ENCODE measurements at places on chromosomes 6 and 20.

GRCh38 chr6:143298071-143298470, 152.4 kb downstream of the ADAT2 start:
- no peak for DNase-seq

DNA sequence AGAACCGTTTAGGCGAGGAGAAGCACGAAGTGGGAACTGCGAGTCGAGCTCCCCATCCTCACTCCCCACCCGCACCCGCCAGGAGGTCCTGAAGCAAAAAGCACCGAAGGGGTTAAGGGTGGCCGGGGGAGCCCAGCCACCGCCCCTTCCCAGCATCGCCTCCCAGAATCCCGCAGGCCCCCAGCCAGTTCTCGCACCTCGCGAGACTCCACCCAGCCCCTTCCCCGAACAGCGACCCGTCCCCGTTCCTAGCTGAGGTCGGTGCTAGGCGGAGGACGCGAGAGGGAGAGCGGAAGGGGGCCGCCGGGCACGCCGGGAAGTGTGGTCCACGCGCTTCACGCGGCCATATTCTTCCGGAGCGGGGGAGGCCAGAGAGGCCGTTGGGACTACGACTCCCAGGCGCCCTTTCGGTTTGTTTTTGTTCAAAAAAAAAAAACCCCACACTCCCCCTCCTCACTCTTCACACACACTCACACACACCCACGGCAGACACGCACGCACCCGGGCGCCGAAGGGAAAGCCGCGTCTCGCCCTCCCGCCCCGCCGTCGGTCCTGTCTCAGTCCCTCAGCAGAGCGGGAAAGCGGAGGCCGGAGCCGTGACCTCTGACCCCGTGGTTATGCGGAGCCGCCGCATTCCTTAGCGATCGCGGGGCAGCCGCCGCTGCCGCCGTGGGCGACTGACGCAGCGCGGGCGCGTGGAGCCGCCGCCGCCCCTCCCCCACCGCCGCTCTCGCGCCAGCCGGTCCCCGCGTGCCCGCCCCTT, at the start of gene ASXL1:
ASXL1 (plus strand) TSS at position 463 of the 763 bp plus-strand sequence. CDS start 445 bp downstream, outside the sequence.
- peak; percentile 96 for DNase-seq

- DNase-seq: no peak
These were observed 15.2 kb upstream of the SIRT5 start for GRCh38 chr6:13559251-13559650.

GRCh38 chr6:16568128-16568527, 193.1 kb downstream of the ATXN1 start:
- no peak for DNase-seq

DNA sequence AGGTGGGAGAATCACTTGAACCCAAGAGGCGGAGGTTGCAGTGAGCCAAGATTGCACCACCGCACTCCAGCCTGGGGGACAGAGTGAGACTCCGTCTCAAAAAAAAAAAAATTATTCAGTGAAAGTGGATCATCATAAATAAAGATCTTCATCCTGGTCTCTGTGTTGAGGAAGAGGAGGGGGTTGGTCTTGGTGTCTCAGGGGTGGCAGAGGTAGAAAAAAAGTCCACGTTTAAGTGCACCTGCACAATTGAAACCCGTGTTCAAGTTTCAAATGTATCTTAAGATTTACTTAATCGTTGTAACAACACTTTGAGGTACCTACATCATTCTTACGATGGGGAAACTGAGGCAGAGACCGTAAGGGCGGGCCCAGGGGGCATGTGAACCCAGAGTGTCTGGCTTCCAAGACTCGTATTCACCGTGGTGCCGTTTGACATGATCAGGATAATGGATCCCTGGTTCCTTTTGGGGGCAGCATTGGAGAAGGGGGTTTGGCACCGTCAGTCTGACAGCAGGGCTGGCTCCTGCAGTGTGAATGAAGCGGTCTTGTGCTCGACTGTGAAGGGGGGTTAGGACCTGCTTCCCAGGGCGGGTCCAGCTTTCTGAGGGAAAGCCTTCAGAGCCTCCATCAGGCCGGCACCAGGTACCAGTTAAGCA, 32.9 kb upstream of the ID1 start:
- no peak for DNase-seq

DNA sequence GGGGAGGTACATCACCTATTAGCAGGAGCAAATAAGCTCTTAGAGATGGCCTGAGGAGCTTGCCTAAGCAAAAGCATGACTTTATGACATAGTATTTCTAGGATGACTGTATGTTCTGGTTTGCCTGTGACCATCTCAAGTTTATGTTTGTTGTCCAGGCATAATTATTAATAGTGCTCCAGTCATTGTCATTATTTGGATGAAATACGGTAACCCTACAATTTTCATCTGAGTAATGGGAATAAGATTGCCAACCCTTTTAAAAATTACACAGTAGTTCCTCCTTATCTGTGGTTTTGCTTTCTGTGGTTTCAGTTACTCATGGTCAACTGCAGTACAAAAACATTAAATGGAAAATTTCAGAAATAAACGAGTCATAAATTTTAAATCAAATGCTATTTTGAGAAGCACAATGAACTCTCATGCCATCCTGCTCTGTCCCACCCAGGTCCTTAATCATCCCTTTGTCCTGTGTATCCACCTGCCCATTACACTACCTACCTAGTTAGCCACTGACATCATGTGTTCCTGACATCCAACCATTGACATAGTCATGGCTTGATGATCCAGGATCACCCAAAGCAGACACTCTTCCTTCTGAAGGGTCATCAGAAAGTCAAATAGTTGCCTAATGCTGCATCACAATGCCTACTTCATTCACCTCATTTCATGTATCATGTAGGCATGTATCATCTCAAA, 27.0 kb upstream of the TFB1M start:
- DNase-seq: no peak

DNA sequence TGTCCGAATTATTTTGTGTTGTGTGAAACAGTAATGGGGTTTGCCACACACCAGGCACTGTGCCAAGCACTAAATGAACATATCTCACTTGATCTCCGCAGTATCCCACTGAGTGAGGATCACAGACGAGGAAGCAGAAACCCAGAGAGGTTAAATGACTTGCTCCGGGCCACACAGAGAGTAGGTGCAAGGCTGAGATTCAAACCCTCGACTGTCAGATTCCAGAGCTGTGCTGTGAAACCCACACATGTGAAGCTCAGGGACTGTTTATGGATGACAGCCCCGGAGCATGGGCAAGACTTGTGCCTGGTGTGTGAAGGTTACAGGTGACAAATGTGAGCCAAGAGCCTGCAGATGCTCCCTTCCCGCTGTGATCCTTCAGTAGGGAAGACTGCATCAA, 87.8 kb upstream of the SIRPA start:
- no peak for DNase-seq

GRCh38 chr20:3846740-3847428, at the start of gene MAVS:
Gene MAVS (plus strand): TSS chr20:3846834. CDS start chr20:3854625, 7,791 bp downstream.
- DNase-seq: peak; percentile 45

- DNase-seq: no peak
These were observed 597.9 kb downstream of the EPM2A start for GRCh38 chr6:145137425-145137824.

DNA sequence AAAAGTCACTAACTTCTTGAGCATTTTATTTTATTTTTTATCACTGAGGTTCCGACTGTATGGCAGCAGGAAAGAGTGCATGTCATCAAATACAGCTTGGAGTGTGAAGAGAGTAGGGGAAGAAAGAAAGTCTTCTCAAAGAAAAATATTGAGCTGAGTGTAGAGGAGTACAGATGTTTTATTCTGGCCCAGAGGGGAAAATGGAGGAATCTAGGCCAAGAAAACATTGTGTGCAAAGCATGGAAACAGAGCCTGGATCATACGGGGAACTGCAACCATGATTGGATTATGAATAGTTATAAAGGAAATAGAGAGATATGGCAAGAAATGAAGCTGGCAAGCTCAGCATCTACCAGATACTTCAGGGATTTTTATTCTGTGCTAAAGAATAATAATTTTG, 104.2 kb upstream of the SCGN start:
- DNase-seq: no peak

GRCh38 chr6:6569811-6570164, 18.7 kb upstream of the LY86 start:
- DNase-seq: no peak

DNA sequence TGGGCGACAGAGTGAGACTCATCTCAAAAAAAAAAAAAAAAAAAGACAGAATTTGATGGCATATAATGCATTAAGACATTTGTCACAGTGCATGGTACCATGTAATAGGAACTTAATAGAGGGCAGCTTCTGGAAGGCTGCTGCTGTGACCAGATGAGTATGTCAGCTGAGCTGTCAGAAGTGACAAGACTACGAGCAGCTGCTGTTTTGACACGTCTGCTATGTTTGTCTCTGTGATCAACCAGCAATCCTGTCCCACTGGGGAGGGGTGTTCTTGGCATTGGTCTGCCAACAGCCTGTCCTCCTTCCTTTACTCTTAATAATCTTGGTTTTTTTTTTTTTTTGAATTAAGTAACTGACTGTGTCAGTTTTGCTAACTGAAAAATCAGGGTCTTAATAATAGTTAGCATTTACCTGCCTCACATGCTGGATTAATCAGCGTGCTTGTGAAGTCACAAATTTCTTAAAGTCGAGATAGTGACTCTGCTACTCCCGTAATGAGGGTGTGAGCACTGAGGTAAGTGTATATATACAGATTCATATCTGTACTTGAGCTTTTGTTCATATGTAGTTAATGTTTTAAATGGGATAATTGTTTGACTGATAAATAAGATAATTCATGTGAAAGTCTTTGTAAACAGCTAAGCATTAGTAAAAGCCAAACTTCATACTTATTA, 152.4 kb downstream of the BMP2 start:
- DNase-seq: no peak

GRCh38 chr20:8457978-8458377, 325.9 kb downstream of the PLCB1 start:
- no peak for DNase-seq

GRCh38 chr20:50389808-50390684, 120.1 kb upstream of the PTPN1 start:
- DNase-seq: no peak

- DNase-seq: no peak
These were observed 156.8 kb upstream of the MLN start for GRCh38 chr6:33960345-33961313.

GRCh38 chr6:140078561-140079125, 704.2 kb upstream of the CITED2 start:
- DNase-seq: peak; percentile 89

DNA sequence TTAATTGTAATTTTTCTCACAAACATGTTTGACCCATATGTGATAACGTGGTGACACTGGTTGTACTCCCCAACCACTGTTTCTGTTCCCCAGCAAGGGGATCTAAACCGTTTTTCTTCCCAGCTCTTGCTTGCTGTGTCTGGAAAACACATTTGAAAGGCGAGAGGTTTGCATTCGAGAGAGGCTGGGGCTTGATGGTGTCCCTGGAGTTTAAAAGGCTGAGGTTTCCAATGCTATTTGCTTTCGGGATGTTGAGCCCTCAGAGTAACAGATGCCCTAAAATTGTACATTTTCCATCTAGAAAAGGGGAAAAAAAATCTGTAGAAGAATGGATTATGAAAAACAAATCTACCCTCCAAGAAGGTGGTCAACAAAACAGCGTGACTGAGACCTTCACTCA, 35.4 kb downstream of the AKAP12 start:
- no peak for DNase-seq

DNA sequence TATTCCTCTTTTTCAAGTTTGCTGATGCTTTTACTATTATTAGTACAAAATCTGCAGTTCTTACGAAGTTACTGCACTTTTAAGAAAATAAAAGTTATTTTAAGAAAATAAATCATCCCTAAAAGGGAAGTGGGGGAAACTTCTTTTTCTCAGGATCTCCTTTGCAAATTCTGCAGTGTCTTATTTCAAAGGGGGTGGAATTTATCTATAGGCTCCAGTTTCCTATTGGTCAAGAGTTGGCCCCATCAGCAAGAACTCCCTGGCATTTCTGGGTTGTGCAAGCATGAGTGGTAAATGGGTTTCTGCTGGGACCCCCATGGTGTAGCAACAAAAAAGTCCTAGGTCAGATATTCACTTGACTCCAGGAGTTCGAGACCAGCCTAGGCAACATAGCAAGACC, 136.3 kb upstream of the PRDM1 start:
- no peak for DNase-seq

- no peak for DNase-seq
These were observed 86.2 kb upstream of the GPR6 start for GRCh38 chr6:109891924-109892323.

- DNase-seq: no peak
These were observed 17.2 kb upstream of the SPAG4 start for GRCh38 chr20:35598476-35598875.

GRCh38 chr20:18815194-18815942, 1.8 kb downstream of the SCP2D1 start:
- DNase-seq: no peak

DNA sequence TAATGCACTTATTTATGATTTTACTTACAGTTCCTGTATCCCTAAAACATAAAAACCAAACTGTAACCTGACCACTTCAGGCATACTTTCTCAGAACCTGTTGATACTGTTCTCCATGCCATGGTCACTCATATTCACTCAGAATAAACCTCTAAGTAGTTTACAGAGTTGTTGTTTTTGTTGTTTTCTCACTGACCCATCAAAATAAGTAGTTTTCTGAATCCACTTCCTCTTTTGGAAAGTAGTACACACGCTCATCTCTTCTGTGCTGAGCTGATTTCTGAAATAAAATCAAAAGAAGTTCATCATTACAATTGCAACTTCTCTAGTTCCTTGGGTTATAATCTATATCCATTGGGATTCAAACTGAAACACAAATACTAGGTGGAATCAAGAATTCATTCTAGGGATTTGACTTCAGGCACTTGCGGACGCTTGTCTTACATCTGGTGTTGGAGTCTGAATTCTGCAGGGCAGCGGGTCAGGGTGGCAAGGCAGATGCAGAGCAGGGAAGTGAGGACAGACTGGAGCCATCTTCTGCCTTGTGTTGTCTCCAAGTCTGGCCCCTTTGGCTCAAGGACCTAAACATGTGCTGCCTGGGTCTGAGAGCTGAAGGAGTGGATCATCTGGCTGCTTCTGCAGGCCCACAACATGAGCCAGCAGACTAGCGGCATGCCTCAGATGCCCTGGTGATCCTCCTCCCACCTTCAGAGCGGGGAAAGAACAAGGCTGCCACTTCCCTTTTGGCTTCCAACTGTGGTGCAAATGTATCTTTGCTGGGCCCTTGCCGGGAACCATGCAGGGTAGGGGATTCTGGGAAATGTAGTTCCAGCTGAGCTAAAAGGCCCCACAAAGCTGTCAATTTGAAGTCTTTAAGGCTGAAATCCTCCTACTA, 167.9 kb upstream of the MYLIP start:
- DNase-seq: no peak

GRCh38 chr6:158233214-158233795, 65.2 kb downstream of the GTF2H5 start:
- no peak for DNase-seq

DNA sequence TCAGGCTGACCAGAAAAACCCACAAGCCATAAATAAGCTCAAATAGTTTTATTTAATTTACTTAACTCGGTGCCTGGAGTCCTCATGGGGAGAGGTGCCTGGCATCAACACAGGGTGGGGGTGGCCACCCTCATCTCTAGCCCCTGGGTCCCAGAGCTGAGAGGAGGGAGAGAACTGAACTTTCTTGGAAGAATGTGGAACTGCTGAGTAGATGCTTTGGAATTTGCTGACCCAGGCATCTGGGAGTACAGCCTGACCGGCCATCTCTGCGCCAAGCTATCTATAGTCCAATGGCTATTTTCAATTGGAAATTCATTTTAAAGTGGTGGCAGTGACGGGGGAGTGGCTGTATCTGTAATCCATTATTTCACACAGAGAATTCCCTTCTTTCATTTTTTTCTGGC, 104.8 kb downstream of the CDH26 start:
- peak; percentile 70 for DNase-seq

- no peak for DNase-seq
These were observed 48.0 kb downstream of the OR2B2 start for GRCh38 chr6:27863962-27864905.

Measured in fibroblast of the conjunctiva (primary cell).